ENCODE measurements at places on chromosomes 2 and 18.

- DNase-seq, result no peak
Measured at GRCh38 chr18:73973972-73974371, 173.7 kb downstream of the FBXO15 start.

DNA sequence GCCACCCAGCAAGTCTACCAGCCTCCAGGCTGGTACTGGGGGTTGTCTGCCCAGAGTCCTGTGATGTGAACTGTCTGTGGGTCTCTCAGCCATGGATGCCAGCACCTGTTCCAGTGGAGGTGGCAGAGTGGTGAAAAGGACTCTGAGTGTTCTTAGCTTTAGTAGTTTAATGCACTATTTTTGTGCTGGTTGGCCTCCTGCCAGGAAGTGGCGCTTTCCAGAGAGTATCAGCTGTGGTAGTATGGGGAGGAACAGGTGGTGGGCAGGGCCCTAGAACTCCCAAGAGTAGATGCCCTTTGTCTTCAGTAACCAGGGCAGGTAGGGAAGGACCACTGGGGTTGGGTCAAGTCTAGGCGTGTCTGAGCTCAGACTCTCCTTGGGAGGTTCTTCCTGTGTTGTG, 356.7 kb downstream of the STK39 start:
- no peak for DNase-seq

DNA sequence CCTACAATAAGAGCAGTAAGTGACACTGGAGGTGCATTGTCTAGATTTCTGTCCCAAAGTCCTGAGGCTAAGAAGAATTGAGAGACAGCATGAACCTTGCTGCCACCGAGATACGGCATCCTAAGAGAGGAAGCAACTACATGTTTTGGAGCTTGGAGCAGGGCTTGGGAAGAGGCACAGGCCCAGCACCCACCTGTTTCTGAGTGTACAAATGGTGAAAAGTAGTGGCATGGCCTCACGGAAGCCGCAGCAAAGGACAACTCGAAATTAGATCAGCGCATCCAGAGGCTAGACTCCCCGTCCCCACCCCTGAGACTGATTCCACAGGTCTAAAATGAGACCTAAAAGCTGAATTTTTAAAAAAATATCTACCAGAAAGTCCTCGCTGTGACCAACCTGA, 127.5 kb downstream of the PTGR3 start:
- no peak for DNase-seq

DNA sequence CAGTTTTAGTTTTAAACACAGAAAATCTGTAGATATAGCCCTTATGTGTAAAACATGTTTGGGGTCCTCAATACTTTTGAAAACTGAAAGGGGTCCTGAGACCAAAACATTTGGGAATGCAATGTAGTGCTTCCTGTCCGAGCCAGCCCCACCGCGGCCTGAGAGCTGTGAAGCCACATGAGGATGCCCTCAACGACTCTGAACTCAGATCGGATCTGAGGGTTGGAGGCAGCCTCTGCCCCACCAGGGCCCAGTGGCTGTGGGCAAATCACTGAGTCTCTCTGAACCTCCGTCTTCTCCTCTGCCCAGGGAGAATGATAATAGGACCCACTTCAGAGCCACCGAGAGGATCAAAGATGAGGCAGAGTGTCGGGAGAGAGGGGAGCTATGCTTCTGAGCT, 33.4 kb upstream of the HPCAL1 start:
- DNase-seq, result no peak

DNA sequence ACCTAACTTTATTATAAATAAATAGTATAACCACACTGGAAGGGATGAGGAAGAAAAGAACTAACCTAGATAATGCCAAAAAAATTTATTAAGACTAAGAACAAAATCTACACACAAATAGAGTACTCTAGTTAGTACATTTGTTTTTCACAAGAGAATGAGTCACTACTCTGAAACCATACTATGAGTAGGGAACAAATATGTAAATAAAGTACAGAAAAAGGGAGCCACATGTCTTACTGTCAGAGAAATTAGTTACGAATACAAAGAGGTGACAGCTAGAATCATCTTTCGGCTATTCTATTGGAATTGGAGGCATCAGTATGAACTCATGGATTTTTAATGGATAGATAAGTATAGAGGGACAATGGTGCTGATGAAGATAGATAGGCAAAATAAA, 150.5 kb downstream of the COPS8 start:
- peak; percentile 74 for DNase-seq

DNA sequence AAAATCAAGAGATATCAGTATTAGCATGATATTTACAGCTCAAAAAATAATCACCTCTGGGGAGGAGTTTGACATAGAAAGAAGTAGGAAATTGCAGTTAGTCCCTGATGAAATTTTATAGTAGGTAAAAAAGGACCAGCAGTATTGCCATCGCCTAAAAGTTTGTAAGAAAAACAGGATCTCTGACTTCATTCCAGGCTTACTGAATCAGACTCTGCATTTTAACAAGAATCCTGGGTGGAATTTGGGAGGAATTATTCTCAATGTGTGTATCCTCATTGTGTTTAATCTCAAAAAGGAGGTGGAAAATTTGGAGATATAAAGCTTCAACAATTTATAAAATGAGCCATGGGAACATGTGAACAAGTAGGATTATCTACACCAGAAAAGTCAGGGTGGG, 31.2 kb upstream of the STAT1 start:
- DNase-seq, result peak; percentile 53

DNA sequence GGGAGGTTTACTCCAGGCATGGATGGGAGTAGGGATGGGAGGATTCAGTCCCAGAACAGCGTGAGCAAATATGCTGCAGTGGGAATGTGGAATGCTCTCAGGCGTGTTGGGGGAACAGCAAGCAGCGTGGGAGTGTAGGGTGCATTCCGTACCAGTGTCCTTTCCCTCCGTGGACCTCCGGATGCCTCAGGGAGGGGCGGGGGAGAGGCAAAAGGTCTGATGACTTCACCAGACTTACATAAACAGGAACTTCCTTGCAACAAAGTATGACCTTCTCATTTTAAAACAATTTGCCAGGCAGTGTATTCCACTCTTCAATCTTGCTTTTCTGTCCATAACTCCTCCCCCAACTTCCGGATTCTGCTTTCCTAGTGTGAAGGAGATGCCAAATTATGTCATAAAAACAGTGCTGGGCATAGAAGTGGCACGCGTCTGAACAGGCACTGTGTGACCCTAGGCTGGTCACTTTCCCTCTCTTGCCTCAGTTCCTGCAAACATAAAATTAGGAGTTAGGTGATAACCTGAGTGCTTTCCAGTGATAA, 36.9 kb downstream of the RPL37A start:
- DNase-seq, result peak; percentile 91

DNA sequence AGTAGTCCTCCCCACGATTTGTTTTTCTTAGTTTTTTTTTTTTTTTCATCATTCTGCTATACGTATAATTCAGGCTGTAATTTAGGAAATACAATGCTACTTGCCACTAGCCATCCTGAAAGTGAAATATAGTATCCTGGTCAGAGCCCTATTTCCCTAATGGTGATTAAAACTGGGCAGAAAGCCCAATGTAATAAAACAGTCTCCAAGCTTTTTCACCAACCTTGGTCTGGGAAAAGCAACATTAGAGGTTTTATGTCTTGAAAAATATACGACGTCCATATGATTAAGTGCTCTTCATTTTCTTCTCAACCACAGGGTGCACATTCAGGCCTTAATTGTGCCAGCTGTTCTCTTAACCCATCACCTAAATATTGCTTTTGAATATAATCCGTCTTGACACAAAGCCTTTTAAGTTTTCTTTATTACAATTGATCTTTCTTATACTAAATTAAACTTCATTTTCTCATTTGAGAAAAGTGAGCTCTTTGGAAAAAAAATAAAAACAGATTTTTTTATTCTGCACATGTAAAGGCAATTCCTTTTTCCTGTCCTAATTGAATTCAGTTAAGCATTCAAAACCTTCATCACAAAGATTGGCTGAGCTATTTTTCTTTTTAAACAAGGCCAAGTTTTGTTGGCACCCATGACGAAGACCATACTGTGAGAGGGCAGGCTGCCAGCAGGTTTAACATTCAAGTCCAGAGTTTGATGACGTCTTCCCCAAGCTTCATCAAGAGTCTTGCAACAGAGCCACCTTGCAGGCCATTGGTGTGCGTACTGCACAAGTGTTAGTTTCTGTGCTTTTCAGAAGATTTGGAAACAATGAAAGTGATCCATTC, 52.7 kb downstream of the MAP2 start:
- DNase-seq, result no peak

- DNase-seq, result peak; percentile 23
Measured at GRCh38 chr18:22470248-22471235, 52.8 kb upstream of the CTAGE1 start.

- DNase-seq, result no peak
Measured at GRCh38 chr2:193869564-193869963, 1674.8 kb upstream of the TMEFF2 start.

GRCh38 chr2:37453027-37453426, 108.6 kb downstream of the QPCT start:
- no peak for DNase-seq

DNA sequence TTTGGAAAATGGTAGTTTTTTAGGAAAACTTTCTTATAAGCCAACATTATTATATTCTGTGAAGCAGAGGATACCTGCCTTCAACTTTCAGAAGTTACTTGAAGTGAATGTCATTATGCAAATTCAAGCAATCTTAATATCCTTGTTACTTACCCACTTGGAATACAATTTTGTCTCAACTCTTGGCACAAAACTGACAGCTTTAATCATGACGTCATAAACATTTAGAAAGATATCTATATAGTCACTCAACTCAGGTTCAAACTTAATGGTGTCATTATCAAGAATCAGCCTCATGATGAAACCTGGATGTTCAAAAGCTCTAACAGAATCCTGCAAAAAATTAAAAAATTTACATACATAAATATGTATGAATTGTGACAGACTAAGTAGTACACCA, 68.1 kb downstream of the DNAH7 start:
- DNase-seq, result no peak

GRCh38 chr18:46632401-46633071, 24.5 kb downstream of the LOXHD1 start:
- DNase-seq, result peak; percentile 59

DNA sequence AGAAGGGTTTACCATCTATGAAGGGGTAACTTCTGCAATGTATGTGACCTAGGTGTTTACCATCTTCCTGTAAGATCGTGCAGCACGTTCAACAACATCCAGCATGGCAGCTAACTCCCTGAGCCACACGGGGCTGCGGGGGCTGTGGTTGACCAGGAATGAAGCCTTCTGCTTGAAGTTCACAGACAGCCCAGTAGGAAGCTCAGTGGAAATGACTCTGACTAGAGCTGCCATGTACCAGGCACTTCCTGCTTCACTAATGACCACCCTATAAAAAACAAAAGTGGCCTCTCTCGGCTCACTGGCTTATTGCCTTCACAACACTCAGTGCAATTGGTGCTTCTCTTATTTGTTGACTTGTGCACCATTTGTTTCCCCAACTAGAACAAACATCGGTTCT, 99.7 kb upstream of the SMAD7 start:
- DNase-seq, result no peak

GRCh38 chr2:109153807-109154206, 24.8 kb downstream of the SH3RF3 start:
- DNase-seq, result no peak

DNA sequence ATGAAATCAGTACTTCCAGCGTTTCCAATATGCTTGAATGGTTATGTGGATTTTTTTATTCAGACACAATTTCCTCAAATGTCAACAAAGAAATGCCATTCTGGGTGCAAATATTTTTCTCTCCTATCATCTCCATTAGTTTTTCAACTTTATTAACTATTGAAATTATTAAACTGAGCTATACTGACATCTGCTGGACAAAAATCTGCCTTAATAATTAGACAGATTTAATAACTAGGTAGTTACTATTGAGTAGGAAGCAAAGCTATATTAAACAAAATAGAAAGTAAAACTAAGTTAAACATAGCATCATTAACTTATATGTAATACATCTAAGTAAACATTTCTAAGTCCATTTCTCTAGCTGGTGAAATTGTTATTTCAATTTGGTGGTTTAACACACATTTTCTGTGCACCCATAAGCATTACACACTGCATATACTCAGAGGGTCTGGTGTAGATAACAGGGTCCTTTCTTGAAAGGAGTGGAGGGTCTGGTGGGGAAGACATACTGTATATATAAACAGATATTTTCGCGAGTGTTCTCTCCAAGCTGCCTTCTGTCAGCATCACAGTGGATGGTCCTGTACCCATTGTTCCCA, 77.0 kb downstream of the LANCL1 start:
- peak; percentile 29 for DNase-seq

GRCh38 chr2:241007880-241008710, 9.7 kb downstream of the SNED1 start:
- DNase-seq, result no peak

- peak; percentile 73 for DNase-seq
Measured at GRCh38 chr2:150888337-150888736, 373.3 kb downstream of the RBM43 start.

DNA sequence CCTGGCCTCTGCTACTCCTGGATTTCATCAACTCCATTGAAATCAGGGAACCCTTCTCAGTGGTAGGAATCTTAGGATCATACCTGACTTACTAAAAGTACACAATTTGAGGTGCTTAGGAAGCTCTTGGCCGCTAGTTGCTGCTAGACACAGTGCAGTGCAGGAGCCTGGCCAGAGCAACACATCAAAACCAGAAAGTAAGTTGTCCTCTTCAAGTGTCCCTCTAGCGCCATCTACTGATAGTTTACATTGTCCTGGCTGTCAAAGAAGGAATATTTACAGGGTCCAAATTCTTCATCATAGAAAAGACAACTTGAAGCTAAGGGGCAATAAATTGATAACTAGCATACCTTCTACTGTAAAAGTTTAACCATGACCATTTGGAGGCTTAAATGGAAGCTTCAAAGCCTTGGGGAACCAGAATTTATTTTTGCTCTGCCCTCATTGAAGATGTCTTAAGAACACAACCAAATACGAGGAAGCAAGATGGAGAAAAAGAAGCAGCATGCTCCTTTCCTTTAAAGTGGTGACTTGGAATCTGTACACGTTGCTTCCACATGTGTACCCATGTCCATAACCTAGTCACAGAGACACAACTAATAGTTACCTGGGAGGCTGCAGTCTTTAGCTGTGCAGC, 889.1 kb upstream of the GCFC2 start:
- peak; percentile 84 for DNase-seq

DNA sequence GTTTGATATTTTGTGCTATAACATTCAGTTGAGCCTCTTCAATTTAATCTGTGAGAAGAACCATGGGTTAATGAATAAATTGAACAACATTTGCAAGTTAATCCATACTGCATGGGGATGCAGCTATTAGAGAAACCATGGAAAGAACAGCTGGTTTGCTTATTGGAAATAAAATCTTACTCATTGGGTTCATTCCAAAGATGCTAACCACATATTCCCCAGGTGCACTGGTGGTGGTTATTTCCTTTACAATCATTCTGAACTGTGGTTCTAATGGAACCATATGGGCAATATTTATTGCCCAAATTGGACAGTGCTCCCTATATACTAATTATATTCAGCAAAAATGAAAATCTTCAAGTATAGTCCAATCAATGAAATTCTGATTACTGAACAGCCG, 1200.4 kb upstream of the CDH2 start:
- DNase-seq, result no peak

DNA sequence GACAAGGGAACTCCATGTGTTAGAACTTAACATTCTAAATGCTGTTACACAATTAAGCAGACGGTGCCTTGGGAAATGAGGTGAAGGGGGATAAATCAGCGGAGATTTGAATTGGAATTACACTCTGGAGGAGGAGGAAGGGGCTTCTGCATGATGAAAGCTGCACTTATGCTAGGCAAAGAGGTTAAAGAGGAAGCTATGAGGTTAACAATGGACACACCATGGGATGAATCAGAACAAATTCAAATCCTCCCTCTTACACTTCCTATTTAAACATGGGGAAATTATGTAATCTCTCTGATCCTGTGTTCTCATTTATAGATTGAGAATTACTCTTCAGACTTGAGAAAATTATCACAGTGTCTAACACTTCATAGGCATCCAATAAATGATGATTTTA, 121.5 kb upstream of the SIX2 start:
- DNase-seq, result peak; percentile 13
